MV-4-11 (cell line): ENCODE measurements at places on chromosomes 7 and 10.

- no peak for DNase-seq
Measured at GRCh38 chr10:26381986-26382385, 56.2 kb upstream of the APBB1IP start.

- DNase-seq: no peak
Measured at GRCh38 chr7:1040790-1041189, 3.6 kb upstream of the GPR146 start.

DNA sequence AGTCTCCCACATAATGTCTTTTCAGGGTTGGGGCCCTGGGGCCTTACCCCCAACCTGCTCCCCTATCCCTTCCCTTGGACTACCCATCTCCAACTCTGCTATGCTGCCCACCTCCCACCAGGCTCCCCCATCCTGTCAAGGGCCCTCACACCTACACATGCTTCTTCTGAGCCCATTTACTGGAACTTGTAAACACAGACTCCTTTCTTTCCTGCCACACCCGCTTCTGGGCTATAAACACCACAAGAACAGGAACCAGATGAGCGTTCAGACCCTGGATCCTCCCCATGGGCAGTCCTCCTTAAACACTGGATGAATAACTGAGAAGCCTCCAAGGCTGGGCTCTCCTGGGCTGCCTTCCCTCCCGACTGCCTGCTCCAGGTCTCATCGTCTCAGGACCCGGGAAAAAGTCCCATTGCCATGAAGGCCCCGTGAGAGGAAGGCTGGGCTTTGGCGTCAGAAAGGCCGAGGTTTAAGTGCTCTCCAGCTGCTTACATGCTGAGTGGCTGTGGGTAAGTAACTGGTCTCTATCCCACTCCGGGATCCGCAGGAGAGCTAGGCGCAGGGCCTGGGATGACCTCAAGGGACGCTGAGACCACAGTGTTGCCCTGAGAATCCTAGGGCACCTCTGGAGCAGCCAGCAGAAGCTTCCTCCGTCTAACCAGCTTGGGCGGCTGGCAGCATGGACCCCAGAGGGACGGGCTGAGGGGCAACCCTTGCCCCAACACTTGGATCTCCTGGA lies 15.6 kb upstream of the CRHR2 start:
- no peak for DNase-seq

- peak; percentile 19 for DNase-seq
Measured at GRCh38 chr7:30154111-30154587, 19.4 kb downstream of the MTURN start.

DNA sequence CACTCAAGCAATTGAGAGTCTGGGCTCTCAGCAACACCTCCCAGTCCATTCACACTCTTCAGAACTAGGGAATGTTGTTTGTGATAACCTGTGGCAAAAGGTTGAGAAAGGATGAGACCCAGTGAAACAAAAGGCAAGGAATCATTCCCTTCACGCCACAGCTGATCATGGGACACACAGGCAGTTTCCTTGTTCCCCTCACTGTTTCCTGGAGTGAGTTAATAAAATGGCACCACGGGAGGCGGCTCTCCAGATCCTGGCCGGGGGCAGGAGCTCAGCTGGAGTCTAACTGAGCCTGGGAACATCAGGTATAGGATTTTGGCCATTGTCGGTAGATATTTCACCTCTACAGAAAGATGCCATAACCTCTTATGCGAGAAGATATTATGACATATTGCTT lies 107.3 kb upstream of the FAM171A1 start:
- DNase-seq: no peak

DNA sequence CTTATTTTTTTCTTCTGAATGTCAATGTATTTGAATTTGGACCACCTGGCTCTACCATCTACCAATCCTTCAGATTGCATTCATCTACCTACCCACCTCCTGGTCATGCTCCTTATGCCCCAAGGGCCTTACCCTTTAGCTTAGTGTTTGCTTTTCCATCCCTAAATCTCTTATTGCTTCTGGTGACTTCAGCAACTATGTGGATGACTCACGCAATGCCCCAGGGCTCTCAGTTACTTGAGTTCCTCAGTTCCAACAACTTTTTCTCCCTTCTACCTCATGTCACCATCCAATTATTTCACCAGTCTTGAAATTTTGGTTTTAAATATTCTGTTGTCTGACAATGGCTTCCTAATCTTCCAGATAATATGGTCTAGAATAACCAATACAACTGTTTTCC lies 118.9 kb downstream of the CFAP58 start:
- no peak for DNase-seq

- DNase-seq: no peak
Measured at GRCh38 chr10:95431900-95432342, 129.2 kb downstream of the SORBS1 start.

GRCh38 chr10:122495406-122496340 lies 34.3 kb downstream of the HTRA1 start:
- DNase-seq: peak; percentile 51

GRCh38 chr10:5563991-5564536 lies 39.3 kb downstream of the CALML3 start:
- peak; percentile 62 for DNase-seq

DNA sequence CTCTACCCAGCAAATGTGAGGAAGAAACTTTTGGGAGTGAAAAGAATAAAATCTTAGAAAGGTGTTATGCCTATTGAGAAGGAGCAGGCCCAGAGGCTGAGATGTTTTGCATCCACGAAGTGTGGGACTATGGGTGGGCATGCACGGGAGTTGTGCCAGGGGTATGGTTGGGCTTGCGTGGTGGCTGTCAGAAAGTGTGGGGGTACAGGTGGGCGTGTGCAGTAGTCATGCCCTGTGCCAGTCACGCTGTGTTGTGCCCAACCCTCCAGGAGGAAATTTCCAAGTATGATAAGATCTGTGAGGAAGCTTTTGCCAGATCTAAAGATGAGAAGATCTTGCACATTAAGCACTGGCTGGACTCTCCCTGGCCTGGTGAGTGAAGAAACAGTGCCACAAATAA lies 52.9 kb upstream of the ZMIZ2 start:
- DNase-seq: no peak

DNA sequence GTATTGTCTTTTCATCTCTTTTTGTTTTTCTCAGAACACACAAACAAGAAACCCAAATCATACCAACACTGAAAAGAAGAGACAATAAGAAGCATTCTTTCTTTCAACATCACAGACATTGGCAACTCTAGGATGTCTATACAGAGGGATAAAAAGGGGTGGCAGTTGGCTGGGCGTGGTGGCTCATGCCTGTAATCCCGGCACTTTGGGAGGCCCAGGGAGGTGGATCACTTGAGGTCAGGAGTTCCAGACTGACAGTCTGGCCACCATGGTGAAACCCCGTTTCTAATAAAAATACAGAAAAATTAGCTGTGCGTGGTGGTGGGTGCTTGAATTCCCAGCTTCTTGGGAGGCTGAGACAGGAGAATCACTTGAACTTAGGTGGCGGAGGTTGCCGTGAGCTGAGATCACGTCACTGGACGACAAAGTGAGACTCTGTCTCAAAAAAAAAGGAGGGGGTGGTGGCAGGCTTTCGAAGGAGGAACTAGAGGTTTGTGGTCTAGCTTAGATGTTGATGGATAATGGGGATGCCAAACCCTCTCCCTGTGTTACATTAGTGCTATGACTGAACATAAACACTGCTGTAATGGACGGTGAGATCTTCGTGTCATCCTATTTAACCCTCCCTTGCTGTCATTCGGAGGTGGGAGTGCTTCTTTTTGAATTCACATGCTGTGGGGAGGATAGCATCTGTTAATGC lies 9.4 kb downstream of the CNNM2 start:
- peak; percentile 93 for DNase-seq

DNA sequence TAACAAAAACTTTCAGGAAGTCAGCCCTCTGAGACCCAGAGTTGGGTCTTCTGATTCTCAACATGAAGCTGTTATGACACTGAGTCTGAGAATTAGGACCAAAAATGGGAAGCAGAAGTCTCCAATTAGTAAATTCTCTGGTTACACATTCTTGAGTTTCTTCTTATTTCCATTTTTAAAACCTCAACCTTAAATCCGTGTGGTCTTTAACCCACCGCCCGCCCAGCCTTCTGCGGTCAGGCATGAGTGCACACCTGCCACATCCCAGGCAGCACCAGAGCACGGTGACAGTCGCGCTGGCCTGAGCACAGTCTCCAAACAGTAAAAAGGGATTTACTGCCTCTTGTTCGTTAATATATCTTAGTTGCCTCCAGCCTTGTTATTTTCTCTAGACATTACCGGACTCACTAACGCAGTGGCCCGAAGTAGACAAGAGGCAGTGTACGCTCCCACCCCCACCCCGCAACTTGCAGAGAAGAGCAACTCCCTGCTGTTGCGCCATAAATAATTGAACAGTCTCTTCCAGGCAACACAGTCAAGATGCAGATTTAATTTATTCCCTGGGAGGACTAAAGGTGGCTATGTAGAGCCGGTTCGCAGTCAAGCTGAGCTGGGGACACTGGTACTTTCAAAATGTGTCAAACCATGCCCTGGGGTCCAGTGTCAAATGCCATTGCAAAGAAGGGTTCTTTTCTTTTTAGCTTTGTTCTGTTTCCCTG lies 147.0 kb upstream of the CELF2 start:
- DNase-seq: peak; percentile 74

GRCh38 chr7:6385110-6385781 lies 62.5 kb downstream of the DAGLB start:
- DNase-seq: peak; percentile 32

DNA sequence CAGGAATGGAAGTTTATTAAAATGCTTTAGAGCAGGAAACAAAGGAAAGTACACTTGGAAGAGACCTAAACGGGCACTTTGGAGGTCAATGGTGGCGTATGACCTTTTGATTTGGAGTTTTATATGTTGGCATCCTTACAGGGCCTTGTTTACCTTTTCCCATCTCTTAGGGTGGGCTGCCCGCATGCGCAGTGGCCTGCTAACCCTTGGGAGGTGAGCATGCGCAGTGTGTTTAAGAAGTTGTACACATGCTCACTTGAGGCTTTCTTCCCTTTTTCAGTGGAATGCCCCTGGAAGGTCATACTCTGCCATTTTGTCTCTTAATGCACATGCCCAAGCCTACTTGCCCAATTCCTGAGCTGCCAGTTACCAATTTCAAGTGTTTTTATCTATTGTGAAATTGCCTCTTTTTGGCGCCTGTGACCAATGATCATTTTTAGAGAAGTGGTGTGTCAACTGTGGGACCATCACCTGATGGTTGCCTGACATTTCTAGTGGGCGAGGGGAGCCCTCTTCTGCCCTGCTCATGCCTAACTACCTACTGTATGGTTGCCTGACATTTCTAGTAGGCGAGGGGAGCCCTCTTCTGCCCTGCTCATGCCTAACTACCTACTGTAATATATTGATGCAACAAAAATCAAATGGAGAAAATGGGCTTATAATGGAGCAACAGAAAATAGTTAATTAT lies 138.0 kb downstream of the PPP1R9A start:
- DNase-seq: peak; percentile 21

DNA sequence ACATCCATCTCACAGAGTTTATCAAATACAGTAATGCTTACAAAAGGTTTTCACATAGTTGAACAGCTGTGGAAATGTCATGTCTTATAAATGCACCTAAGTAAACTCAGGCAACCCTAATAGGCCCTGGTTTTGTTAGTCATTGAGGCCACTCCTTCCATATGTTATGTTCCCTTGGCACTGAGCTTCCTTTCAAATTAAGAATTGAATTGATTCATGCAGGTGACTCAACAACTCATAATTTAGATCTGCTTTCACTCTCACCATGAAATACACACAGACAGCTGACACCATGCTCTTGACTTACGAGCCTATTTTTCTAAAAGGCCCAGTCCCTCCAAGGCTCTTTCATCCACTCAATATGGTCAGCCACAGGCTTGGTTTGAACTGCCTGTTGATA lies 476.9 kb downstream of the KCNMA1 start:
- no peak for DNase-seq

DNA sequence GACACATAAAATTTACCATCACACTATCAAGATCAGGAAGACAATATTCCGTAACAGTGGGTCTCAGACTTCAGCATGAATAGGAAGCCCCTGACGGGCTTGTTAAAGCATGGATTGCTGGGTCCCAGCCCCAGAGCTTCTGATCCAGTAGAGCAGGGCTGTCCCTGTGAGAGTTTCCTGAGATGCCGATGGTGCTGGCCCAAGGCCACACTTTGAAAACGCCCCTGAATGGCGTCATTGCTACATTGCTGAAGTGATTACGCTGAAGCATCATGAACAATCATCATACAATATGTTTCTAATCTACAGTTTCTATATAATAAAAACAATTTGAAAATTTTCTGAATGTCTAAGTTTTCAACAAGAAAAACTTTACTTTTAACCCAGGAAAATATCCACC lies 38.0 kb upstream of the TMEM72 start:
- no peak for DNase-seq

- DNase-seq: no peak
Measured at GRCh38 chr7:42964849-42965805, 33.0 kb downstream of the MRPL32 start.

- DNase-seq: no peak
Measured at GRCh38 chr10:133421336-133422222, 2.8 kb downstream of the SPRN start.

DNA sequence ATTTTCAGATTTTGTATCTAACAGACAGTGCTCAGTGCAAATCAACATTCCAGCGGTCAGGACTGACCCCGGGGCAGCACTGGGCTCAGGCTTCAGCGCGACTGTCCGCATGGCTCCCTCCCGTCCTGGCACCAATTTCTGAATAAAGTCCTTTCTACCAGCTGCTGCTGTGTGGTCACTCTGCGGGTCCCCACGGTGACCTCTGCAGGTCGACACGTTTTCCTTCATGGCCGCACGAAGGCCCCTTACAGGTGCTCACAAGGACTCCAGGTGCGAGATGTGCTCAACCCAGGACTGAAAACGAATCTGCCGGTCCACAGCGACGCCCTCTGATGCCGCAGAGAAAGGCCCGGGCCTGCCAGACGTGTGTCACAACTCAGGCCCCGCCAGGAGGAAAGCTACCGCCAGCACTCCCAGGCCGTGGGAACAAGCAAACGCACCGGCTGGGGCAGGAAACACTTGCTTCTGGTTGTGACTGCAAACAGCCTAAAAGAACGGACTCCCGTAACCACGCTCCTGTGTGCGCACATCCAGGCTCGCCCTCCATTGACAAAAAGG lies 3.7 kb upstream of the UTF1 start:
- DNase-seq: peak; percentile 40

DNA sequence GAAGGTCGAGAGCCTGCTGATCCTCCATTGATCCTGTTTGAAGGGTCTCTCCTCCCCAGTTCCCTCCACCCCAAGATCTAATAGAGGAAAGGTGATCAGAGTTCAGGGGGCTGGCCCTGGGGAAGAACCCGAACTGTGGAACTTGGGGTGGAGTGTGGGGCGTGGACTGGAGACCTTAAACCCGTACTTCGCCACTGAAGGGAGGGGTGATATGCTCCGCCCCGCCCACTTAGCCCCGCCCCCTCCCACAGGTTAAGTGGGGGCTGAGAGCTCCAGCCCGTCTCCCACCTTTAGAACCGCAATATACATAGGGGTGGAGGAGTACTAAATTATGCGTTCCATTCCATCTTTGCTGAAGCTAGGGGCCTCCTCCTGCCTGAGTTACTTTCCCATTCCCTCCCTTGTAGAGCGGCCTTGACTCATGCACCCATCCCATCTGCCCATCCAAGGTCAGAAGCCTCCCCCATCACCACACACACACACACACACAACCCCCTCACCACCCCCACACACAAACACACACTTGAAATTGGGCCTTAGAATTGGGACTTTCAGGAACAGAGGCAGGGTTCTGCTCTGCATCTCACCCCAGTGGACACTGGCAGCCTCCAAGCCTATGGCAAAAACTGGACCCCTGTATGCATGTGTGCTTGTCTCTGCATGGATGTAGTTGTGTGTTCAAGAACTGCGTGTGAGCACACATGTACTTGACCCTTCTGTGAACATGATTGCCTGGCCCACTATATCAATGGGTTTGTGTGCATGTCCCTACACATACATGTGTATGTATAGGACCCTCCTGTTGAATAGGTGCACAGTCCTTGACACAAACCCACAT lies 991 bp downstream of the SEMA4G start:
- DNase-seq: no peak
